ENCODE measurements at places on chromosomes 7 and 10. TPM values are rescaled to one million over a fixed set of nuclear protein-coding genes. Genes with fewer than 3 reads are reported as not detected.

DNA sequence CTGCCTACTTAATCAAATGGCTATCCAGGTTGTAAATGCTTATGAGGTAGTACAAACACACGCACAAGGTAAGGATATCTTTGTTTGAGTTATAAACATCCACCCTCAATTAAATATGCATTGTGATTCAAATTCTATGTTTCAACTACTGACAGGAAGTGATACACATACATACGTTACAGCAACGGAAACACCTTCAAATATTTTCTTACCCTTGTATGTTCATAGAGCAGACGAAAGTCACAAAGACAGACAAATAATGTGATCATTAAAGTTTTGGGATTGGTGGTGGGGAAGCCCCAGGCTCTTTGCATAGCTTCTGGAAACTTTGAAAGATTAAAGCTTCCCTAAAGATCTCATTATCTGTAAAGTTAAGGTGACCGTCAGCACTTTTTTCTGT, 521.0 kb downstream of the PARD3 start:
- DNase-seq, result no peak

DNA sequence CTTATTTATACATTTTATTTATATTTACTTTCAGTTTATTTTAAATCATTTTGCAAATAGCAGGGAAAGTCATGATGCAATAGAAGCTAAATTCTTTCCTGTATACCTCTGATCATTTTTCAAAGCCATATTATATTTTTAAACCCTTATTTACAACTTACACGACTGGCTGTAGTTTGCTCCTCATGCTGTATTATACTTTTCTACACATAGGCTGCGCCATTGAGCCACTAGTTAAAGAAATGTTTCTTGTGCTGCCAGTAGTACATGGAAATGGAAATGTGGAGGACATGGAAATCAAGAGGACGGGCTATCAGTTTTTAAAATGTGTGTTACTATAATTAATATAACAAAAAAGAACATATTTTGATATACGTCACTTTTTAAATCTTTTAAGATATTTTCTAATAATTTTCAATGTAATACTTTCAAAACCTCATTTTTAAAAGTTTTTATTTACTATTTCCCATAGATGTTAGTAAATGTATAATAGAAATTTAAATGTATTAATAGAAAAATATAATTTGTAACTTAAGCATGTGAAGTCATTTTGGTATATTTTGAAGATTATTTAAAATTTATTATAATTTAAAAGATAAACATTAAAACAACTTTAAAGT, 118.5 kb downstream of the VTI1A start:
- peak; percentile 59 for DNase-seq

- DNase-seq, result peak; percentile 24
Observed at GRCh38 chr7:136971776-136972175, 103.3 kb downstream of the CHRM2 start.

- DNase-seq, result peak; percentile 49
Observed at GRCh38 chr7:106484562-106484961, 176.4 kb downstream of the CCDC71L start.

DNA sequence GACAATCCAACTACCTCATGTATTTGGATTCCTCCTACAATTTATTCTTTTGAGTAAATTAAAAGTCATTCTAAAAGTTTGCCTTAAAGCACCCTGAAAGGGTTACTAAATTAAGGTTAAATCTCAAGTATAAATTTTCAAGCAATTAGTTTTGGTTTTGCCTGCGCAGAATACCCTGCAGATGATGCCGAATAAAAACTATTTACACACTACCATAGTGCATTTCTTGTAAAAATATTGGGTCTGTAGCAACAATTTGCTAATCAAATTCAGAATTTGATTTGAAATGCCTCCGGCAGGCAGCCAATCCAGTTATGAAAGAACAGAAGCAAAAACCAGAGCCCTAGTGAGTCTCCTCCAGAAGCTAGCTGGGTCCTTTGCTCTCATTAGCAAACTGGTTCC, 122.2 kb downstream of the TWIST1 start:
- no peak for DNase-seq

- DNase-seq, result no peak
Observed at GRCh38 chr7:6172910-6173295, 99.5 kb downstream of the CYTH3 start.

DNA sequence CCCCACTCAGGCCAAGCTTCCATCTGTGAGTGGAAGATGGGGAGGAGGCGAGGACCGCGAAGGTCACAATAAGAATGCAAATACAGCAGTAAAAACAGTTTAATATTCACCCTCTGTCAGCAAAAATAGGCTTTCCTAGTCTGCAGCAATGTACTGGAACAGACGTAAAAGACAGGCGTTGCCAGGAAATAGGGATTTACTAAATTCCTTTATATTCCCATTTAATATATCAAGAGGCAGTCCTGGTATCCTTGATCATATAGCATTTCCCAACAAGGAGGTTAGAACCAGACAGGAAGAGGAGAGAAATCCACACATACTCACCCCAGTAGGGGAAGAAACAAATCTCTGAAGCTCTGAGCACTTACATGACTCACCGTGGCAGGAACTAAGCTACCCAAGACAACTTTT, 1054.9 kb upstream of the C7orf33 start:
- peak; percentile 12 for DNase-seq

DNA sequence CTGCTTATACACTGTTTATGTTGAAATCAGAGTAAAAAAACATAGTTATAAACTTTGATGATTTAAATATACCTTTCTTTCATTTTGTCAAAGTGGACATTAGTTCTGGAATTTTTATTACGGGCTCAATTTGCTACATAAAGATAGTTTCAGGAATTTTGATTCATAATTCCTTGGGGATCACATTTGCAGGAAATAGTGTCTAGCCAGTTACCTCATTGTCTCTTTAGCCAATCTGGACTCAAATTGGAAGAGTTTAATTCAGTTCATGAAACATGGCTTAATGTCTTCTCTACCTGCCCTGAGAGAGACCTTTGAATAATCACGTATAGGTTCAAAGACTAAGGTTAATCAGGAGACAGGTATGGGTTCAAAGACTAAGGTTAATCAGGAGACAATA, 262.6 kb downstream of the HGF start:
- DNase-seq, result no peak

The GRID2IP gene
- not detected for total RNA-seq

The CACUL1 gene
- total RNA-seq, result 21.3 TPM

The HOXA13 gene
- not detected for total RNA-seq

Measured in fibroblast of lung (primary cell).